ENCODE measurements at places on chromosomes 11 and 22.

GRCh38 chr11:38543311-38543710, 1945.3 kb upstream of the RAG2 start:
- DNase-seq, result no peak

DNA sequence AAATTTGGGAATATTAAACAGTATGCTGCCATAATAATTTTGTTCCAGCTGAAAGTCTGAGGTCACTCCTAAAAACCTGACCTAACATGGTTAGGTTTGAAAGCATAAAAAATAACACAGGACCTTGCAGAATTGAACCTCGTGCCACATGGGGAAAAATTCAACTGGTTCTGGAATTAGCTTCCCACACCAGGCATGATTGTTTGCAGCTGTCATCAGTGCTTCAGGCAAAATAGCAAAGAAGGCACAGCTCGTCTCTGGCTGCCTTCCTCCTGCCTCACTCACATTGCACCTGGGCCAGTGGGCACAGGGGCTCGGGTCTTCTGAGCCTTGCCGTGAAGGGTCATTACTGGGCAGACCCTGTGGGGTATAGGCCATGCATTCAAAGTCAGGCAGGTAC, 153.8 kb upstream of the ARHGAP20 start:
- no peak for DNase-seq

- no peak for DNase-seq
These were observed 78.6 kb upstream of the B3GNT6 start for GRCh38 chr11:76955459-76956114.

GRCh38 chr11:119415517-119415916, 7.5 kb downstream of the THY1 start:
- DNase-seq, result no peak

GRCh38 chr11:121226415-121227263, 65.9 kb upstream of the SC5D start:
- DNase-seq, result no peak

GRCh38 chr11:94449437-94449836, 44.2 kb downstream of the MRE11 start:
- no peak for DNase-seq

DNA sequence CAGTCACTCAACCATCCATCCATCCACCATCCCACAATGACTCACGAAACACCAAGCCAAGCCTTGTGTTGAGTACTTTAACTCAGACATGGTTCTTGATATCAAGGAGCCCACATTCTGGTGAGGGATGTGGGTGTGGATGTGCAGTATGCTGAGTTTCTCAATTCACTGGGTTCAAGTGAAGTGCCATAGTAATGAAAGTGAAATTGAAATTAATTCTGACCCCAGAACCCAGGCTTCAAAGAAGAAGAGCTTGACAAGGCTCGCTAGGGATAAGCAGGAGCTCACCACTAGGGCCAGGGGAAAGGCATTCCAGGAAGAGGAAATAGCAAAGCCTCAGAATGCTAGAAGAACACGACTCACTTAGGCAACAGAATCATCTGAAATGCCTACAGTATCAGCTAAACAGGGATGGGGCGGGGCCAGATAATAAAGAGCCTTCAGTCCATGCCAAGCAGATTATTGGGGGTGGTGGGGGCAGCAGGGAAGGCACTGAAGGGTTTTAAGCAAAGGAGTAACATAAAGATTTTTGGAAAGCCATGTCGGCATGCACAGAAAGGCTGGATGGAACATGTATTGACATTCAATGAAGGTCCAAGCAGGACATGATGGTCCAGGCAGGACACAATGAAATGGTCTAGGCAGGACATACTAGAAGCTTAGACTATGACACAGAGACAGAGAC, 37.2 kb downstream of the RTL6 start:
- DNase-seq, result no peak

DNA sequence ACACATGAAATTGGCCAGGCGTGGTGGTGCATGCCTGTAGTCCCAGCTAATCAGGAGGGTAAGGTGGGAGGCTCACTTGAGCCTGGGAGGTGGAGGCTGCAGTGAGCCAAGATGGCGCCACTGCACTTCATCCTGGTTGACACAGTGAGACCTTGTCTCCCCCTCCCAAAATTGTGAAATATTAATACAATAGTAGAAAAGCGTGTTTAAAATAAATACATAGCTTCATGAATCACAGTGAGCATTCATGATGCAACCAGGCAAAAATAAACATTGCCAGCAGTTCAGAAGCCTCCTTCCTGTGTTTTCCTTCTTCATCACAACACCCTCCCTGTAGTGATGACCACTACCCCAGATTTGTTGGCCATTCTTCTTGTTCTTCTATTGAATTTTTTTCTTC, 4.3 kb upstream of the TEAD1 start:
- DNase-seq, result no peak

DNA sequence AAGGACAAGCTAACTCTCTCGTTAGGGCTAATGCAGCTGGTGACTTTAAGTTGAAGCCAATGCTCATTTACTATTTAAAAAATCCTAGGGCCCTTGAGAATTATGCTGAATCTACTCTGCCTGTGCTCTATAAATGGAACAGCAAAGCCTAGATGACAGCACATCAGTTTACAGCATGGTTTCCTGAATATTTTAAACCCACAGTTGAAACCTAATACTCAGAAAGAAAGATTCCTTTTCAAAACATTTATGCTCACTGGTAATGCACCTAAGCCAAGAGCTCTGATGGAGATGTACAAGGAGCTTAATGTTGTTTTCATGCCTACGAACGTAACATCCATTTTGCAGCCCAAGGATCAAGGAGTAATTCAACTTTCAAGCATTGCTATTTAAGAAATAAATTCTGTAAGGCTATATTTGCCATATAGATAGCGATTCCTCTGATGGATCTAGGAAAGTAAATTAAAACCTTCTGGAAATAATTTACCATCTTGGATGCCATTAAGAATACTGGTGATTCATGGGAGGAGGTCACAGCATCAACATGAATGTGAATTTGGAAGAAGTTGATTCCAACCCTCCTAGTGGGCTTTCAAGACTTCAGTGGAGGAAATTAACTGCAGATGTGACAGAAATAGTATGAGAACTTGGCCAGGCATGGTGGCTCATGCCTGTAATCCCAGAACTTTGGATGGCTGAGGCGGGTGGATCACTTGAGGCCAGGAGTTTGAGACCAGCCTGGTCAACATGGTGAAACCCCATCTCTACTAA, 14.5 kb downstream of the XNDC1N start:
- DNase-seq, result no peak

GRCh38 chr22:41917903-41918791, 3.3 kb upstream of the SHISA8 start:
- DNase-seq, result no peak

GRCh38 chr11:69114811-69115523, 40.8 kb upstream of the SMIM38 start:
- no peak for DNase-seq

- no peak for DNase-seq
These were observed 47.7 kb upstream of the LMO1 start for GRCh38 chr11:8311366-8311765.

DNA sequence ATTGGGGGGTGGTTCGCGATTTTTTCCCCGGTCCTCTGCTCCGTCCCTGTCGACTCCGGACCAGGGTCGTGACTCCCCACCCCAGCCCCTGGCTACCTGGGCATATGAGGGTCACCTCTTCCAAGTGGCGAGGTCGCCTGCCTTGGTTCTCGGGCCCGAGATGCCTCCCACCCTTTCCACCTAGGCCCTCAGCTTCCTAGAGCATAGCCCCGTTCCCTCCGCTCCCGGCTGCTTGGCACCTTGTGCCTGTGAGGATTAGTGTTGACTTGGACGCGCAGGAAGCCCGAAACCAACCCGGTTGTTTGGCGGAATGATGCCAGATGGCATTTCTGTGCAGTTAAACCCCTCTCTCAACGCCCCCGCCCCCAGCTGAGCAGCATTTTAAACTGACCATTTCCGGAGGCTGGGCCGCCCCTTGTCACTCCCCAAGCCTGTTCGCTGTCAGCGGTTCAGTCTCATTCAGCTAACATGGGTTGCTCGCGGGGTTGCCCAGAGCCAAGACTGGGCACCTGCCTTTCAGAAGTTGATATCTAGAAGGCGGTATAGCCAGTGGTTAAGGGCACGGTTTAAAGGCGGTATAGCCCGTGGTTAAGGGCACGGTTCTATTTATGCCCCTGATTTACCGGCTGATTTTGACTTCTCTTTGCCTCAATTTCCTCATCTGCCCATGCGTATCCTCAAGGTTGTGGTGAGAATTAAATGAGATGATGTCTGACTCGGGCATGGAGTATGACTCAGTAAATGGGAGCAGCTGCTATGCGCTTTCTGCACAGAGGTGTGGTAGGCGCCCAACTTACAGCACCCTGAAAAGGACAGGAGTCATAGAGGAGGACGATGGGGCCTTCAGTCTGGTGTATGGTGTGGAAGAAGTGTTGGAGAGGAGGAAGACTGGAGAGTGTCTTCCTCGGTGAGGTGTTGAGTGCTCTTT, 639 bp downstream of the INCENP start:
- peak; percentile 8 for DNase-seq

GRCh38 chr11:28337701-28338100, 229.5 kb downstream of the METTL15 start:
- no peak for DNase-seq

- DNase-seq, result no peak
These were observed 99.0 kb downstream of the AMOTL1 start for GRCh38 chr11:94866936-94867795.

- no peak for DNase-seq
These were observed 85.5 kb upstream of the WNT11 start for GRCh38 chr11:76291576-76292526.

DNA sequence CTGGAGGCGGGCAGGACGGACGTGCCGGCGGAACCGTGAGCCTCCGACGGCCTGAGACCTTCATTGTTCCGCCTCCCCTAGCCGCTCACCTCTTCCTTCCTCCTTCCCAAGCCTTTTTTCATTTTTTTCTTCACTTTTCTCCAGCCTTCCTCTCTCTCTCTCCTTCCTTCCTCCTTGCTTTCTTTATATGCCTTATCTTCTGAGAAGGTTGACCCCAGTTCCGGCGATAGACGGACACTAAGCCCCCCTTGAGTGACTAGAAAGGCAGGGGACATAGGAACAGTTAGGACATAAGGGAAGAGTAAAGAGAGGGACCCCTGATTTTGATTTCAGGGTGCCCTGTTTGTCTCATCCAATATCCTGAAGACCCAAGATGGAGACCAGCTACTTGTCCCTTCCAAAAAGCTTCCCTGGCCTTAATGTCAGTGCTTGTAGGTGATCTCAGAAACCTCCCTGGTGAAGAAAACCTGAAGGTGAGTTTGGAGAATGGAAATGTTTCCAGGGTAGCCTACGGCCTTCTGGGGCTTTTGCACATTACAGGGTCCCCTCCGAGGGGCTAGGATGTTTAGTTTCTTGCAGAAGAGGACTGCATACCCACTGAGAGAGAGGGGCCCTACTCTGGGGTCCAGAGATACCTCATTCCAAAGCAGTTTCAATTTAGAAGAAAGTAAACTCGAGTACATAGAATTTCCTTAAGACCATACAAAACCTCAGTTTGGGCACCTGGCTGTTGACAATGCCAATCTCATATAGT, 3.5 kb downstream of the ADM start:
- no peak for DNase-seq

- no peak for DNase-seq
These were observed 60.2 kb upstream of the CDON start for GRCh38 chr11:126122863-126123262.

DNA sequence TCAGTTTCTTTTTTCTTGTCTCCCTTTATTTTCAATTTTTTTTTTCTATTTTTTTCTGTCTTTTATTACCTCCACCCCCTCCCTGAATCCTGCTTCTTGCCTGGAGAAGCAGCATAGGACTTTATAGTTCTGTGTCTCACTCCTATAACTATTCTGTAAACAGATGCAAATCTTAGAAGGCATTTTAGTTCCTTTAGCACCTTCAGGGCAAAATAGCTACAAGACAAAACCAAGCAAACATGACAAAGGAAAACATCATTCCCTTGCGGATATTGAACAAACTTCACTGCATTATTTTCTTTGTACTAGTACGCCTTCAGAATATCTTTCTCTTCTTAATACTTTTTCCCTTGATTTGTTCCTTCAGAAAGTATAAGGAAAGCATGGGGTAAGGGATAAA, 446.2 kb upstream of the CHORDC1 start:
- no peak for DNase-seq

GRCh38 chr11:34446386-34446785, 7.7 kb downstream of the CAT start:
- no peak for DNase-seq

- DNase-seq, result no peak
These were observed 27.1 kb upstream of the NUP50 start for GRCh38 chr22:45136594-45136993.

DNA sequence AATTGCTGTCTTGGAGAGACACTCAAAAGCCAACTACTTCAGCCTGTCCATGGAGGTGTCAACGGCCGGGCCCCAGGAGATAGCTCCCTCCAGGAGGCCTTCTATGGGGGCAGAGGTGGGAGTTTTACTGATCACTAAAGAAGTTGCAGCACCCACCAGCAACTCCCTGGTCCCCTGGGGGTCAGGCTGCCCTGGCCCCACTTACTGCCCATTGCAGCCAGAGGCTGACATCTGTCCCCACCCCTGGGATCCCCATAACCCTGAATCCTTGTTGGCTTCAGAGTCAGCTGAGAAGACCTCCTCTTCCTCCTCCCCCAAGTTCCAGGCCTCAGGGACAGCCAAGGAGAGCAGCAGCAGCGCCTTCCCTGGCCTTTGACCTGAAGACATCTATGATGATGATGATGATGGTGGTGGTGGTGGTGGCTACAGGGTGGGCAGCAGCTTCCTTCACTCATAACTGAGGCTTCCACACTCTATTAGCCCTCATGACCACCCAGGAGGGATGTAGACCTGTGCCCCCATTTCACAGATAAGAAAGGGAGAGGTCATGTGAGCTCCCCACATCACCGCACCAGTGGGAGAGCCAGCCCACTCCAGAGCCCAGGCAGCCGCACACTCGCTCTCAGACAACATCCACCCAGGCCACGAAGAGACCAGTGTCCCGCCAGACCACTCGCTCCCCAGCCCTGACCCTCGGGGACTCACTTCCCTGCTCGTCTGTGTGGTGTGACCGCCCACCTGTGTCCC, 43.8 kb upstream of the FGF3 start:
- DNase-seq, result no peak

DNA sequence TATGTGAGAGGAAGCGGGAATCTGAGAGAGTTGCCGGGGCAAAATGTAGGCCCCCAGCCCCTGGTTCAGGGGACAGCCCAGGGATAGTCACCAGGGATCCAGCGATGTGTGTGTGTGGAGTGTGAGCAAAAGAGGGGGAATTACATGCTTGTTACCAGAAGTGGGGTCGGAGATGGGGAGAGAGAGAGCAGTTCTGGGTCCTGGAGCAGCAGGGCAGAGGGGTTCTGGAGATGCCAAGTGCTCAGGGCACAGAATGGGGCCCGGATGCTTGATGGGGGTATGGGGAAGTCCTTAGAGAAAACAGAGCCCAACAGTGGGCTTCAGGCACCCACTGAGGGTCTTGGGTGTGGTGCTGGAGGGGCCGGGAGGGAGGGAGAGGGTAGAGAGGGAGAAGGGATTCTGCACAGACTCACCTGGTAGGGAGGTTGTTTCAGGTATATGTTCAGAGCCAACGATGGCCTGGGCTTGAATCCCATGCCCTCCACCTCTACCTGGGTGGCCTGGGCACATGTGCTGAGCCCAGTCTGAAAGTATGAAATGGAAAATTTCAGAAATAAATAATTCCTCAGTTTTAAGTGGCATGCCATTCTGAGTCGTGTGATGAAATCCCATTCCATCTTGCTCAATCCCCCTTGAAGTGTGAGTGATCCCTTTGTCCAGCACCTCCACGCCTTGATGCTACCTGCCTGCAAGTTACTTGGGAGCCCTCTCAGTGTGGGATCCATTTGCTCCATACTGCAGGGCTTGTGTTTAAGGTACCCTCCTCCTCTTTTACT, 12.4 kb downstream of the SMIM38 start:
- no peak for DNase-seq

- DNase-seq, result no peak
These were observed 85.6 kb downstream of the CACNG2 start for GRCh38 chr22:36617694-36618522.

GRCh38 chr11:86314636-86315035, 12.6 kb downstream of the HIKESHI start:
- no peak for DNase-seq

Measured in CD4-positive, alpha-beta T cell treated with Interleukin-17A for 1 hour (primary cell).